ENCODE measurements at places on chromosomes 1 and 21. TPM values are rescaled to one million over a fixed set of nuclear protein-coding genes. Genes with fewer than 3 reads are reported as not detected.

WNT4 gene
- polyA plus RNA-seq, result 2.8 TPM

SFN gene
- 0.65 TPM for polyA plus RNA-seq

CYB5RL gene
- polyA plus RNA-seq, result 11.7 TPM

CYP4Z1 gene
- 0.64 TPM for polyA plus RNA-seq

IL12RB2 gene
- polyA plus RNA-seq, result 0.61 TPM

FMO2 gene
- 31.0 TPM for polyA plus RNA-seq

CD1B gene
- polyA plus RNA-seq, result not detected

DNAJC28 gene
- 4.2 TPM for polyA plus RNA-seq

ANGPTL1 gene
- 8.4 TPM for polyA plus RNA-seq

GRCh38 chr1:153343811-153344717 is 4.6 kb downstream of the PGLYRP4 start:
- no peak for DNase-seq
- H3K4me1 ChIP-seq, result no peaks in the 10 kb centered on the region
- H3K36me3 ChIP-seq, result no peaks in the 10 kb centered on the region
- no peaks in the 10 kb centered on the region for H3K27me3 ChIP-seq
- no peak overlapping the region for H3K27ac ChIP-seq

GRCh38 chr1:96464066-96464465 is 257.5 kb upstream of the PTBP2 start:
- no peak overlapping the region for H3K27ac ChIP-seq
- H3K27me3 ChIP-seq, result no peaks in the 10 kb centered on the region
- H3K4me3 ChIP-seq, result no peak overlapping the region
- H3K4me1 ChIP-seq, result no peaks in the 10 kb centered on the region
- H3K36me3 ChIP-seq, result no peaks in the 10 kb centered on the region
- no peak for DNase-seq

DNA sequence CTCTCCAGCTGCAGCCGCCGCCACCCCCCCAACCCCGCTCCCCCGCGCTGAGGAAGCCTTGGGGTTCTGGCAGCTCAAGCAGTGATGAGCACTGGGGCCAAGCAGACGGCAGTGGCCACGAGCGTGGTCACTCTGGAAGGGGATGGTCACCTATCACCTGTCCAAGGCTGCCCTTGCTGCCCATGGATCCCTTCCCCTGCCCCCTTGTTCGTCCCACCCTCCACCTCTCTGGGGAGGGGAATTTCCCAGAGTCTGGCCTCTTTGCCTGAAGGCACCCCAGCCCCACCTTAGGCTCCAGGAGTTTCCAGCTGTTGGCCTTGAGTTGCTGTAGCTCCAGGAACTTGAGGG is 7.2 kb upstream of the SMIM12 start:
- no peak overlapping the region for H3K27ac ChIP-seq
- DNase-seq, result no peak
- no peaks in the 10 kb centered on the region for H3K27me3 ChIP-seq
- H3K4me3 ChIP-seq, result peak overlapping the region; percentile 77
- peaks cover 21% of the 10 kb centered on the region for H3K4me1 ChIP-seq
- no peaks in the 10 kb centered on the region for H3K36me3 ChIP-seq

GRCh38 chr1:24897263-24898151 is 32.6 kb downstream of the RUNX3 start:
- no peak overlapping the region for H3K4me3 ChIP-seq
- DNase-seq, result peak; percentile 19
- H3K27me3 ChIP-seq, result peaks cover 44% of the 10 kb centered on the region
- no peaks in the 10 kb centered on the region for H3K4me1 ChIP-seq
- peaks cover 8% of the 10 kb centered on the region for H3K36me3 ChIP-seq
- H3K27ac ChIP-seq, result no peak overlapping the region

DNA sequence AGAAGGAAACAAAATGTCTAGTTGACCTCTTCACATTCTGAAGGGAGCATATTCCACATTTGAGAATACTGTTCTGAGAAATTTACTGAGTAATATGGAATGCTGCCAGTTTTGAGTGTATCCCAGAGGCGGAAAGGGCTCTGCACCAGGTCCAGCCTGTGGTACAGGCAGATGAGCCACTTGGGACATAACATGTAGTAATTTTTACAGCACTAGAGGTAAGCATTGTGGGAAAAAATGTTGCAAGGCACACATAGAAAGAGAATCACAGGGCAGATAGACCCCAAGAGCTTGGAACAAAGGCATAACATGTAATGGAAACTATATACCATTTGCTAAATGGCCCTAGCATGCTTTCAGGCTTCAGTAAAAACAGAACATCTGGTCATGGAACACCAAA is 228.5 kb downstream of the USH2A start:
- no peaks in the 10 kb centered on the region for H3K4me1 ChIP-seq
- no peak overlapping the region for H3K4me3 ChIP-seq
- H3K27ac ChIP-seq, result no peak overlapping the region

- no peaks in the 10 kb centered on the region for H3K4me1 ChIP-seq
- no peak overlapping the region for H3K27ac ChIP-seq
- no peaks in the 10 kb centered on the region for H3K36me3 ChIP-seq
- no peak for DNase-seq
- no peaks in the 10 kb centered on the region for H3K27me3 ChIP-seq
- no peak overlapping the region for H3K4me3 ChIP-seq
These were observed 71.0 kb downstream of the RGS13 start for GRCh38 chr1:192706936-192707335.

DNA sequence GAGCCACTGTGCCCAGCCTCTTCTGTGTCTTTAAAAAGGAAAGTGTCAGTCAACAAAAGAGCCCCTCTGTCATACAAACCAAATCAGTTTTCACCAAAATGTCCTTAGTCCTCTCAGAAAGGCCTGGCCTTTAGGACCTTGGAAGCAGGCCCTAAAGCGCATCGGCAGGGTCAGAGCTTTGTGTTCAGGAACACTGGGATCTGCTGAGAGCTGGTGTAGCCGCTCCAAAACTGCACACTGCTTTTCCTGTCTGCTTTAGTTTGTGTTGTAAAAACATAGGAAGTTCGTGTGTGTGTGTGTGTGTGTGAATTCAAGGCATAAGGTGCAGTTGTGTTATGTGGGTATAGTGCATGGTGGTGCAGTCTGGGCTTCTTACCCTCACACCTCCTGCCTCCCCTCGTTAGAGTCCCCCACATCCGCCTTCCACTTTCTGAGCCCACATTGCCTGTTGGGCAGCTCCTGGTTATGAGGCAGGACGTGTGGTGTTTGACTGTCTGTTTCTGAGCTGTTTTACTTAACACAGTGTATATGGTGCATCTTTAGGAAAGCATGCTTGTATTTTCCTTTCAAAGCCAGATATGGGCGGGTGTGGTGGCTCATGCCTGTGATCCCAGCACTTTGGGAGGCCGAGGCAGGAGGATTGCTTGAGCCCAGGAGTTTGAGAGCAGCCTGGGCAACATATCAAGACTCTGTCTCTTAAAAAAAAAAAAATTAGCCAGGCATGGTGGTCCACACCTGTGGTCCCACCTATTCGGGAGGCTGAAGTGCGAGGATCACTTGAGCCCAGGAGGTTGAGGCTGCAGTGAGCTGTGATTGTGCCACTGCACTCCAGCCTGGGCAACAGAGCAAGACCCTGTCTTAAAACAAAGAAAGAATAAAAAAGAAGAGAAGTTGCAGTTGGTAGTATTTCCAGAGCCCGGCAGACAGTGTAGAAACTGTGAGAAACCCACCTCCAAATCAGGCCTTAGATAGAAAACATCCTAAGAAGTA is 12.4 kb downstream of the IBA57 start:
- H3K27me3 ChIP-seq, result no peaks in the 10 kb centered on the region
- H3K4me1 ChIP-seq, result peaks cover 32% of the 10 kb centered on the region
- H3K27ac ChIP-seq, result peak overlapping the region; percentile 59
- H3K4me3 ChIP-seq, result no peak overlapping the region

GRCh38 chr1:61604261-61604660 is 120.7 kb downstream of the TM2D1 start:
- DNase-seq, result no peak
- no peaks in the 10 kb centered on the region for H3K27me3 ChIP-seq
- H3K27ac ChIP-seq, result no peak overlapping the region
- H3K4me3 ChIP-seq, result no peak overlapping the region
- no peaks in the 10 kb centered on the region for H3K36me3 ChIP-seq
- no peaks in the 10 kb centered on the region for H3K4me1 ChIP-seq

- no peaks in the 10 kb centered on the region for H3K27me3 ChIP-seq
- DNase-seq, result no peak
- peaks cover 3% of the 10 kb centered on the region for H3K4me1 ChIP-seq
- H3K27ac ChIP-seq, result no peak overlapping the region
These were observed 75.9 kb downstream of the PRDM2 start for GRCh38 chr1:13775916-13776315.

GRCh38 chr1:5707566-5708345 is 284.5 kb downstream of the NPHP4 start:
- no peaks in the 10 kb centered on the region for H3K36me3 ChIP-seq
- H3K27ac ChIP-seq, result no peak overlapping the region

DNA sequence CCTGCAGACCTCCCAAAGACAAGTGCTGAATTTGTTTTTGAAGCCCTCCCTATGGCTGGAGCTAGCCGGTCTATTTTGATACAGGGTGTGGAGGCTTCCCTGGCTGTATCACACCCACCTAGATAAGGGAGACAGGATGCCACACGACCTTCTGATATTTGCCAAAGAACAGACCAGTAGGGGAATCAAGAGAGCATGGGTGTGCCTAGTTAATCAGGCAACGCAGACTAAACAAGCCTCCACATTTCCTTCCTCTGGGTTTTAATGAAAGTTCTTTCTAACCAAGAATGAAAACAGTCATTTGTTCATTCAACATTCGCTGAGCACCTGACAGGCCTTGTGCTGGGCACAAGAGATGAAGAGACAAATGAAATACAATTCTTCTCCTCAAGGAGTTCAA is 446.8 kb downstream of the PLPP3 start:
- no peak overlapping the region for H3K27ac ChIP-seq
- H3K36me3 ChIP-seq, result no peaks in the 10 kb centered on the region
- no peaks in the 10 kb centered on the region for H3K4me1 ChIP-seq
- no peaks in the 10 kb centered on the region for H3K27me3 ChIP-seq

GRCh38 chr1:33524586-33524985 is 52.1 kb downstream of the ZSCAN20 start:
- no peaks in the 10 kb centered on the region for H3K4me1 ChIP-seq
- H3K36me3 ChIP-seq, result no peaks in the 10 kb centered on the region
- H3K4me3 ChIP-seq, result no peak overlapping the region
- H3K27ac ChIP-seq, result no peak overlapping the region

DNA sequence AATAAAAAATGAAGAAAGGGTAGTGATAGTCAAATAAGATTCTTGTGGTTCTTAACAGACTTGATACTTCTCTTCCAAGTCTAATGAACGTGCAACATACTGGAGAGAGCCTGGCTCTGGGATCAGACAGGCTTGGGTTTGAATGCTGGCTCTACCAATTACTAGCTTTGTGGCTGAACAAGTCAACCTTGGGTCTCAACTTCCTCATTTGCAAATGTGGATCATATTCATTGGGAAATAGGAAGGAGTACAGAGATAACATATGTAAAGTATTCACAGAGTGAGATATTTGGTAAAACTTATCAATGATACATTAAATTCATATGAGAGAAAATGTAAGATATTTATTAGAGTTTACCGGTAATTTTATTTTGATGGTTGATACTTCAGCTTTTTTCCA is 2.0 kb downstream of the EDEM3 start:
- H3K36me3 ChIP-seq, result no peaks in the 10 kb centered on the region
- no peak overlapping the region for H3K4me3 ChIP-seq
- peaks cover 15% of the 10 kb centered on the region for H3K4me1 ChIP-seq
- no peaks in the 10 kb centered on the region for H3K27me3 ChIP-seq
- DNase-seq, result no peak
- H3K27ac ChIP-seq, result peak overlapping the region; percentile 98

GRCh38 chr1:109535971-109536491 is 3.6 kb upstream of the GPR61 start:
- DNase-seq, result no peak
- H3K36me3 ChIP-seq, result no peaks in the 10 kb centered on the region

DNA sequence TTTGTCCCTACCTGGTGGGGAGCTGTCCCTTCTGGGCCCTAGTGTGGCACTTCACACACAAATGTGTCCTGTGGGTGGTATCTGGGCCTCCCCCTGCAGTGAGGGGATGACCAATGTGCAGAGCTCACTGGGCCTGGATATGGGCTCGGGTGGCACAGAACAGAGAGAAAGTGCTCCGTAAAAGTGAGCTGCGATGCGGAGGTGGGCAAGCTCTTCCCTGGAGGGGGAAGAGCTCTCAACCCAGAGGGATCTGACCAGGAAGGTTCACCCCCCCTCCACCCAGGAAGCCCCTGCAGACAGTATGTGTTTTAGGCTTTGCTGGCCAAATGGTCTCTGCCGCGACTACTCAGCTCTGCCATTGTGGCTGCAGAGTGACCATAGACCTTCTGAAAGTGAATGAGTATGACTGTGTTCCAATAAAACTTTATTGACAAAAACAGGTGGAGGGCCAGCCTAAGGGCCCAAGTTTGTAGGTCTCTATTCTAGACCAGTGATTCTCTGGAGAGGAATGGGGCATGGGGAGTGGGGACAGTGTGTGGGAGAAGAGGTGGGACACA is 8.6 kb upstream of the ITGB2 start:
- H3K36me3 ChIP-seq, result no peaks in the 10 kb centered on the region
- no peak for DNase-seq
- H3K4me1 ChIP-seq, result peaks cover 93% of the 10 kb centered on the region
- H3K27ac ChIP-seq, result no peak overlapping the region
- H3K4me3 ChIP-seq, result no peak overlapping the region

- no peak for DNase-seq
- no peaks in the 10 kb centered on the region for H3K36me3 ChIP-seq
- H3K4me3 ChIP-seq, result no peak overlapping the region
These were observed 11.7 kb upstream of the SUMO3 start for GRCh38 chr21:44829507-44830092.

DNA sequence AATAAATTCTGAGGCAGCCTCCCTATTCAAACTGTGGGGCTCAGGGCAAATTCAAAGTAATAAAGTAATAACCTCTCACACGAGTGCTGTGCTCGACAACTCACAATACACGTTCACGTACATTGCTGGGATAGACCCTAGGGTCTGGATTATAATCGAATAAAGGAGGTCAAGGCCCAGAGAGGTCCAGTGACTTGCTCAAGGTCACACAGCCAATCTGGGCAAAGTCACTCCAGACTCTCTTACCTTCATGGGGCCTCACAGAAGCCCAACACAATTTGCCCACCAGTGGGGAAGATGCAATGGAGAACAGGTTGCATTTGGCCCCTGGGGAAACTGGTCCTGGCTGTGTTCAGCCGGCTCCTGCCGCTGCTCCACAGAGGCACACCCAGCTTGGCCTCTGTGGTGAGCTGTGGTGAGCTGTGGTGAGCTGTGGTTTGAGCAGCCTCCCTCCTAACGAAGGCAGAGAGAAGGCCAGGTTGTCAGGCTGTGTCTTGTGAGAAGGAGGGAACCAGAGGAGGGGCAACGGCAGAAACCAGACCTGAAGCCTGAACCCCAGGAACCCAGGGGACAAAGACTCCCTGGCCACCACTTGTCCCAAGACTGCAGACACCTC is 35.1 kb downstream of the NUAK2 start:
- no peak overlapping the region for H3K27ac ChIP-seq
- no peaks in the 10 kb centered on the region for H3K27me3 ChIP-seq
- peak; percentile 48 for DNase-seq
- peaks cover 56% of the 10 kb centered on the region for H3K4me1 ChIP-seq
- H3K36me3 ChIP-seq, result no peaks in the 10 kb centered on the region

- H3K36me3 ChIP-seq, result no peaks in the 10 kb centered on the region
- no peak overlapping the region for H3K4me3 ChIP-seq
- no peak for DNase-seq
- no peaks in the 10 kb centered on the region for H3K27me3 ChIP-seq
These were observed 262.3 kb downstream of the FAF1 start for GRCh38 chr1:50697440-50698421.

GRCh38 chr1:183628537-183628936 is 7.0 kb downstream of the ARPC5 start:
- H3K27ac ChIP-seq, result no peak overlapping the region
- no peak for DNase-seq
- no peaks in the 10 kb centered on the region for H3K27me3 ChIP-seq
- no peaks in the 10 kb centered on the region for H3K36me3 ChIP-seq
- H3K4me3 ChIP-seq, result no peak overlapping the region

- peaks cover 25% of the 10 kb centered on the region for H3K4me1 ChIP-seq
- H3K36me3 ChIP-seq, result no peaks in the 10 kb centered on the region
- no peak overlapping the region for H3K27ac ChIP-seq
- no peak for DNase-seq
These were observed 22.7 kb upstream of the SLFNL1 start for GRCh38 chr1:41044187-41044586.

Measured in left lung (tissue), 14 donors.